ENCODE measurements at places on chromosomes 5 and 9.
A peak's percentile ranks its signal among the peaks of the same experiment; 100 is the strongest.

DNA sequence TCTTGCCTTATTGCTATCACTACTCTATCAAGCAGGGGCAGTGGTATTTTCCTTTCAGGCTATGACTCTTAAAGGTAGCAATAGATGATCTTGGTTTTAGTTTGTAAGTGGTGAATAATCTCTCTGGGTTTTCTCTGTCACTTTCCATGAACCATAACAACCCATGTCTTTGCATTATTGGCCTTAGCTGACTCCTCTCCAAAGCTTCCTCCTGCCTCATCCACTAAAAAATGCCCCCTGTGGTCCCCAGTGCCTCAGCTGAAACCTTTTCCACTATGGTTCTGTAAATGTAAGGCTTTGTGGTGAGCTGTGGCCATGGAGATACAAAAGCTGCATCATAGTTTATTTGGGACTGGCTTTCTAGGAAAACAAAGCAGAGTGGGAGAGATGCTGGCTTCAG, 128.8 kb downstream of the GPBP1 start:
- no peak for DNase-seq

GRCh38 chr9:79598562-79599345, 27.0 kb downstream of the TLE4 start:
- no peak for DNase-seq

DNA sequence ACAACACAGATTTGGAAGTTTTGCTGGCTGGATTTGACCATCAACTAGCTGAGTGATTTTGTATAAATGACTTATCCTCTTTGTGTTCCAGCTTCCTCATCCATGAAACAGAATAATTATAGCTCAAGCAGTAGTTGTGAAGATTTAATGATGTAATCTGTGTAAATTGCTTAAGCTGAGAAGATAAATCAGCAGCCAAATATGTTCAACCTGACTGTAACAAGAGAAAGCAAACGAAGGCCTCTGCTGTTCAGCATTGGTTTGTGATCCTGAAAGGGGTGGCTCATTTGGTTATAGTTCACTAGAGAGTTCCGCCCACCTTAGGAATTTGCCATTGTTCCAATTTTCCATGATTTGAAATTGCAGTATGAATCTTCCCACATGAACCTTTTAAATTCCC, 75.7 kb upstream of the CCDC112 start:
- DNase-seq = no peak

DNA sequence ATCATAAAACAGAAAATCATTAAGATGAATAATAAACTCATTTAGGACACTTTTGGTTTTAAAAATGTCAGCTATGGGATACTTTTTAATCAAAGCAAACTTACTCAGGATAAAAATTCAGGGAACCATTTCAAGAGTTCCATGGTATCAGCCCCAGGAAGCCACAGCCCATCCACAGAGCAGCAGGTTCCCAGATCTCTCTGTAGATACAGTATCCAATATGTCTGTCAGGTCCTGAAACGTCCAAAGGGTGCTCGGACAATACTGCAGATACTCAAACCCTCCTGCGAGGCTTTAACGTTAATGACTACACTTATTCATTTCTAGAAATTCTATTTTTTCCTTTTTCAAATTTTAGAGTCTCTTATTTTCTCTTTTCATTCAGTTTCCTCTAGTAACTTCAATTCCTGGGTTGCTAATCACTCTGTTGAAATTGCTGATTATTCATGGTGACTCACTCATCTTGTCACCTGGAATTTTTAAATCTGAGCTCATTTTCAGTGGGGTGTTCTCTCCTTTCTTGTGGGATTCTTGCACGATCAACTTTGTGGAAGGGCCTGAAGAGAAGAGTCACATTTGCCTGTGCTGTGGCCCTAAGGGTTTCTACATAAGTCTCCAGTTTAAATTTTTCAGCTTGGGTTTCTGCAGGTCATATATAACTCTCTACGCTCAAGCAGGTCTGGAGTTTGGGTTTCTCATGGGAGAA, 435.8 kb downstream of the CTNND2 start:
- no peak for DNase-seq

GRCh38 chr9:89274838-89275237, 36.2 kb upstream of the CKS2 start:
- DNase-seq = no peak

- no peak for DNase-seq
Observed at GRCh38 chr5:78647351-78647818, 1.2 kb downstream of the LHFPL2 start.

- peak; percentile 26 for DNase-seq
Observed at GRCh38 chr5:168679515-168679920, 100.3 kb upstream of the PANK3 start.

GRCh38 chr9:121954477-121955140, 138.5 kb downstream of the TTLL11 start:
- no peak for DNase-seq

- no peak for DNase-seq
Observed at GRCh38 chr9:97593960-97594359, 39.2 kb downstream of the TSTD2 start.

DNA sequence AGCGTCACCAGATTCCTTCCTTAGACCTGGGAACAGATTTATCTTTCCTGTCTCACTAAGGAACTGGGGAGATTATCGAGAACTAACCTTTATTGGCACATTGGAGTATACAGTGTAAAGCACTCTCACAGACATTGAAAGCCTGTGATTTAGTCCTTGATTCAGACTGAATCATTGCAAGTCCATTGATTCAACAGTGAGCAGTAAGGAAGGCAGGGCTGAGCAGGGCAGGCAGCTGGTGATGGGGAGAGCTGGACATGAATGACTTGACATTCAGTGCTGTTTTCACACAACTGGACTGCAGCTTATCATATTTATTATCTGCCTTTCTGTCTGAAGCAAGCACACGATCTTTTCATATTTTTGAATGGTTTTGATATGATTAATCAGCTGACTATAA, 16.2 kb downstream of the ISOC1 start:
- no peak for DNase-seq

GRCh38 chr5:133681896-133682295, 69.6 kb upstream of the FSTL4 start:
- no peak for DNase-seq

DNA sequence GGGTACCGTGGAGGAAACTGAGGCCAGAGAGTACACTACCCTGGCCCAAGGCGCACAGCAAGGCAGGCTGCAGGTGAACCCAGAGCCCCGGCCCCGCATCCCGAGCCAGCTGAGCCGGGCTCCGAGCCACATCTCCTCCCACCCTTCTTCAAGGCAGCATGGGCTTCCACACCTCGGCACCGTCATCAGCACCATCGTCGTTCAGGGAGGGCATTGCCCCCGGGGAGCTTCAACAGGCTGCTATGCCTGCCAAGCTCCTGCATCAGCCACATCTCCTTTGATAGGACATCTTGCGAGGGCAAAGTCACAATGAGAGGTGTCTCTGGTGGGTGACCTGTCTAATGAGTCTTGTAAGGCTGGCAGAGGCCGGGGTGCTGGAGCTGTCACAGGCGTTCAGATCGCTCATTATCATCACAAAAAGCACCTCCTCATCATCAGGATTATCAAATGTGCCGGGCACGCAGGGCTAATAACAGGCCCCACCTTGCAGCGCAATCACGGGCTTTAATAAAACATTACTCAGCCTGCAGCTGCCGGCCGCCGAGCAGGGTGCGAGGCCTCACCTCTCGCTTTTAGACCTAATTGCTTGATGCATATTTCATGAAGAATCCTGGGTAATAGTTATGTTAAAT, 20.0 kb upstream of the SLC25A51 start:
- DNase-seq = no peak
